Pulmonary artery endothelial cell (primary cell): ENCODE measurements at places on chromosomes 3 and 15. TPM values are rescaled to one million over a fixed set of nuclear protein-coding genes. Genes with fewer than 3 reads are reported as not detected.

Gene GOLGA6L10
- 0.20 and 0.92 TPM in 2 replicates for total RNA-seq

Gene RASGRP1
- total RNA-seq: 0.04 and 0.20 TPM in 2 replicates

Gene TTLL13
- 0.04 TPM in 1 of 2 replicates, not detected in the other for total RNA-seq

Gene ITIH4
- total RNA-seq: 0.49 and 0.53 TPM in 2 replicates

Gene CERS3
- total RNA-seq: not detected in 2 replicates

DNA sequence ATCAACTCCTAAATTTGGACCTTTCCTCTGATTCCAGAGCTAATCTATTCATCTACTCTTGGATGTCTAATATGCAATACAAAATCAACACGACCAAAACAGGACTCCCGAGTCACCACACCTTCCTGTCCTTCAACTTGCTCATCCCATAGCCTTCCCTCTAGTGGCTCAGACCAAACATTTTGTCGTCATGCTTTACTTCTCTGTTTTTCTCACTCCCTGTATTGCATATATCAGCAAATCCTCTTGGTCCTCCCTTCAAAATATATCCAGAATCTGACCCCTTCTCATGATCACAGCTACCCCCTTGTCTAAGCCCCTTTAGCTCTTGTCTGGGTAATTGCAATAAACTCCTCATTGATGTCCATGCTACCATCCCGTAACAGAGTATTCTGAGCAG is 30.5 kb upstream of the DCP1A start:
- DNase-seq: no peak

DNA sequence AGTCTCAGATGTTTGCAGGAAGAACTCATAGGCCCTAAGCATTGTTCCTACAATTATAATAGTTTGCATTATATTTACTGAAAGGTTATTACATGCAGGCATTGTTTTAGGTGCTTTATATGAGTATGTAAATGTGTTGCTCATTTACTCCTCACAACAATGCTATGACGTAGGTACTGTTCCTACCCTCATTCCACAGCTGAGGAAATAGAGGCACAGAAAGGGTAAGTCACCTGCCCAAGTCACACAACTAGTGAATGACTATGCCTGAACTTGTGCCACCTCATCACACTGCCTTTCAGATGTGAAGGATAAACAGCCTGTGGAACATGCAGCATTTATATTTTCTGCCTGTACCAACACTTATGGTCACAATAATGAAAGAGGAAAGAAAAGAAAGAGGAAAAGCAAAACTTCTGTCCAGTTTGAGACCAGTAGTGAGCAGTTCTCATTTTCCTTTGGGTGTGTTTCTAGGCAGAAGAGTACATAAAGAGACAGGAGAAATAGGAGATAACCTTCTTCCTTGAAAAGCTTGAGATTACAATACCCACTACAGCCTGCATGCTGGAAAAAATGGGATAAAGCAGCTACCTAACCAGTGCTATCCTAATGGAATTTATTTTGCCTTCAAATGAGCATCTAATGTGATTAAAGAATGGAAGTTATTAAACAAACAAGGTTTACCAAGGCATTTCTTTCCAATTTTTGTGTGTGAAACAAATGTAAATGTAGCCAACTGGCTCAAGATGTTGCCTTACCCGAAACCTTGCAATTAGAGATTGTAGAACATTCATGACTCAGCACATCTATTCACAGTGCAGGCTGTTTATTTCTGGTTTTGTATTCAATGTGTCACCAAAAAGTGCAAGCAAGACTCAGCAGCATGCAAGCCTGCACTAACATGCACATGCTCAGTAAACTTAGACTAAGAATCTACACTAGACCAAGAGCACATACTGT is 20.5 kb upstream of the ENTPD3 start:
- no peak for DNase-seq

DNA sequence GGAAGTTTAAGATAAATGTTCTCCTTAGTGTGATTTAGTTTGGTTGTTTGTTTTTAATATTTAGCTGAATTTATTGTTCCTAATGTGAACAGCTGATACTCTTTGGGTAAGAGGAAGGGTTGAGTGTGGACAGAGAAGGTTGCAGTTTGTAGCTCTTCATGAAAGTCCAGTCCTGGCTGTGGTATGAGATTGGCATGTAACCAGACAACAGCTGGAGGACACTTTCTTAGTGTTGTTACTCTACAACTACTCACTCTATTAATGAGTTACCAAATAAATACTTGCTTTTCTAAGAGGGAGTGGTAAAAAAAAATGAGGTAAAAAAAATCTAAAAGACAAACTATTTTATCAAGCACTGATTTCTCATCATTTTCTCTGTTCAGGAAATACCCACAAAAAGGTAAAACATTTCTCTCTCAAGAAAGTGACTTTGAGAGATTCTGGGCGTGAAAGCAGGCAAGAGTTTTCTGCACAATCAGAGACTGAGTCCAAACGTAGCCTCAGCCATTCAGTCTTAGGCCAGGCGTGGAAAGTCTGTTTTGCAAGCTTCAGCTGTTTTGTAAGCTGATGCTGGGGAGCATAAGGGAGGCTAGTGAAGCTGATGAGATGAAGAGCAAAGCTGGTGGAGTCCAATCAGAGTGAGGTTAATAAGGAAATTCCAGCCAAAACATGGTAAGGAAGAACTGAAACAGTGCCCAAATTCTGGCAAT is 138.5 kb upstream of the ARPP21 start:
- no peak for DNase-seq

GRCh38 chr3:16888785-16889607 is 4.2 kb downstream of the PLCL2 start:
- DNase-seq: no peak

- DNase-seq: no peak
Measured at GRCh38 chr3:43915546-43915945, 224.8 kb downstream of the ABHD5 start.

DNA sequence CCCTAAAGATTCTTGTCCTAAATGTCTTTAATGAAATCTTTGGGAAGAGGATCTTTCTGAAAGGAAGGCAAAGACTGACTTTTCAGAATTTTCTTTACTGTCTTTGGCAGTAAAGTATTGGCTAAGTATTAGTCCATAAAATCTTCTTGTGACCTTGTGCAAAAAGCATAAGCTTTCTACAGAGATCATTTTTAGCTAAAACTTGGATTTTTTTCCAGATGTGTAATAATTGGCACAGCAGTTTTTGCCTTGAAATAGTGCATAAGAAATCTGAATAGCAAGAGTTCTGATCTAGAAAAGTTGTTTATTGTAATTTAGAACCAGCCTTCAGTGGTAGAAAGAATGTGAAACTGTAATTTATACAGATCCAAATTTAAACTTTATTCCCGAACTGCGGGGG is 122.8 kb upstream of the CGNL1 start:
- DNase-seq: no peak

GRCh38 chr3:123637131-123637530 is 52.3 kb upstream of the HACD2 start:
- no peak for DNase-seq

GRCh38 chr15:92707880-92708551 is 52.4 kb upstream of the FAM174B start:
- DNase-seq: no peak

GRCh38 chr3:46848271-46849044 is 14.8 kb downstream of the MYL3 start:
- peak; percentile 92 for DNase-seq
